Aorta (tissue), 5 donors: ENCODE measurements at places on chromosomes 7 and 10. TPM values are rescaled to one million over a fixed set of nuclear protein-coding genes. Genes with fewer than 3 reads are reported as not detected.

DNA sequence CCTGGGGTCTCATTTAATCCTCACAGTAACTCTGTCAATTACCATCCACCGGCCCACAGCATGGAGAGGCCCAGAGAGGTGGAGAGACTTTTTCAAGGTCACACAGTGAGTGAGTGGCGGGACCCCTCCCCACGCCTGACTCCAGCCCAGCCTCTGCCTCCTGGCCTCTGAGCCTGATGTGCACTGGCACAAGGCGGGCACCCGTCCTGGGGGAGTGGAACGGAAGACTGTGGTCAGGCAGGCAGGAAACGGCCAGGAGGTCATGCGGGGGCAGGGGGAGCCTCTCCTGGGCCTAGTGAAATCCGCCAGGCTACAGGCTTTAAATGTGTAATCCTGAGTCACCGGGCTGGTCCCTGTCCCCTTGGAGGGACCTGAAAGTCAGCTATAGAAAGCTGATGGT, 32.2 kb downstream of the ZCCHC24 start:
- peak; percentile 77 for DNase-seq

CDK6 gene
- polyA plus RNA-seq = 5.4 TPM

IDE gene
- polyA plus RNA-seq = 8.9 TPM

FGL2 gene
- 104 TPM for polyA plus RNA-seq

GRCh38 chr10:127059314-127059713, 137.1 kb downstream of the INSYN2A start:
- no peak for DNase-seq

- DNase-seq = no peak
These were observed 29.9 kb downstream of the GPR22 start for GRCh38 chr7:107499731-107500130.

DNA sequence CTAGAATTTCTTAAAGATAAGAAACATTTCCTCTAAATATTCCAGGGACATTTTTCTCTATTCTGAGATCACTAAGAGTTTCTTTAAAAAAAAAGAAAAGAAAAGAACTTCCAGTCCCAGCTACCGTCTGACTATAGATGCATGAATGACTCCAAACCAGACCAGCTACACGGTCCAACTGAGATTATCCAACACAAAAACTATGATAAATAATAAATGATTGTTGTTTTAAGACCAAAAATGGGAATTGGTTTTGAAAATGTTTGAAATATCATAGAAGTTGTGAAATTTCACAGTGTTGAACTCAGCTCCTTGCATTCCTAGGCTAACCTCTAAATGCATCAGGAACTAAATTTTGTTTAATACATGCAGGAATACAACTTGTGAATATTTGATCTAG, 1619.6 kb upstream of the LRRTM3 start:
- DNase-seq = no peak

- no peak for DNase-seq
These were observed 23.4 kb upstream of the MGAM2 start for GRCh38 chr7:142088022-142088714.

- peak; percentile 27 for DNase-seq
These were observed 14.3 kb downstream of the PRF1 start for GRCh38 chr10:70588255-70588654.

- no peak for DNase-seq
These were observed 44.6 kb upstream of the TES start for GRCh38 chr7:116165717-116166116.

DNA sequence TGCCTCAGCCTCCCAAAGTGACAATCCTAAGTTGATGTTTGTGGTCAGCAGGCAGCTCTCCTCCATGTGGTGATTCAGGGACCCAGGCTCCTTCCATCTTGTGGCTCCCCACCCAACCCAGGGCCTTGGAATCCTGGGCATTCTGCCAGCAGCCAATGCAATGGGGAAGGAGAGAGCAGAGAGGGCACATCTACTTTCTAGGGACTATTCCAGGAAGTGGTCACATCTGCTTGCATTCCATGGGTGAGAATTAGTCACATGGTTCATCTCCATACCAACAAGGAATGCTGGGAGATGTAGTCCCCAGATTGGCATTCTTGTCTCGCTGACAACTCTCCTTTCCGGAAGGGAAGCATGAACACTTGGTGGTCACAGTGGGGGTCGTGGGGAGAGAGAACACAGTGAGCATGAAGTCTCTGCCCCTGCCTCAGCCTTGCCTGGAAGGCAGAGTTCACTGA, 9.9 kb upstream of the SRRM3 start:
- no peak for DNase-seq

KEL gene
- polyA plus RNA-seq = not detected

- DNase-seq = no peak
These were observed 150.2 kb downstream of the SEC23IP start for GRCh38 chr10:120042705-120043104.

GRCh38 chr7:72437610-72438009, 25.5 kb upstream of the CALN1 start:
- DNase-seq = no peak

MASTL gene
- 5.2 TPM for polyA plus RNA-seq

- DNase-seq = no peak
These were observed 182.8 kb upstream of the TNS3 start for GRCh38 chr7:47764746-47765145.

DNA sequence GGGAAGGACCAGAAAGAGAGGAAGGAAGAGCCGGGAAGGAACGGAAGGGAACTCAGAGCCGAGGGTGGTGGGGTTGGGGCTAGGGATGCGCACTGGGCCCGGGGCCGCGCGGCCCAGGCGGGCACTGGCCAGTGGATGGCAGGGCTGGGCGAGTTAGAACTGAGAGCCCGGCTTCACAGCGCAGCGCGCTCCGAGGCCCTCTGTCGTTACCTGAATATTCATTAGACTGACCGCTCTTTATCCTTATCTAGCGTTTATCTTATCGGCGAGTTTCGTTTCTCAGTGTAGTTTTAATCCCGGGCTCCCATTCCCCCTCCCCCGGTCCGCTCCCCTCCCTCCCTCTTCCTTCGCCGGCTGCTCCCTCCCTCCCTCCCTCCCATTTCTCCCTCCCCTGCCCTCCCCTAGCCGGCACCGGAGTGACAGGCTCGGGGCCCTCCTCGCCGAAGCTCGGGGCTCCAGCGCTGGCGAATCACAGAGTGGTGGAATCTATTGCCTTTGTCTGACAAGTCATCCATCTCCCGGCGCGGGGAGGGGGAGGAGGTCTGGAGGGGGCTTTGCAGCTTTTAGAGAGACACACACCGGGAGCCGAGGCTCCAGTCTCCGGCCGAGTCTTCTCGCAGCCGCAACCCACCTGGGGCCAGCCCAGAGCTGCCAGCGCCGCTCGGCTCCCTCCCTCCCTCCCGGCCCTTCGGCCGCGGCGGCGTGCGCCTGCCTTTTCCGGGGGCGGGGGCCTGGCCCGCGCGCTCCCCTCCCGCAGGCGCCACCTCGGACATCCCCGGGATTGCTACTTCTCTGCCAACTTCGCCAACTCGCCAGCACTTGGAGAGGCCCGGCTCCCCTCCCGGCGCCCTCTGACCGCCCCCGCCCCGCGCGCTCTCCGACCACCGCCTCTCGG, at the start of gene PAX2:
Gene PAX2, plus strand, starts transcription at position 596 of the 895 bp plus-strand sequence. CDS start 679 bp downstream, outside the sequence.
- DNase-seq = no peak

DNA sequence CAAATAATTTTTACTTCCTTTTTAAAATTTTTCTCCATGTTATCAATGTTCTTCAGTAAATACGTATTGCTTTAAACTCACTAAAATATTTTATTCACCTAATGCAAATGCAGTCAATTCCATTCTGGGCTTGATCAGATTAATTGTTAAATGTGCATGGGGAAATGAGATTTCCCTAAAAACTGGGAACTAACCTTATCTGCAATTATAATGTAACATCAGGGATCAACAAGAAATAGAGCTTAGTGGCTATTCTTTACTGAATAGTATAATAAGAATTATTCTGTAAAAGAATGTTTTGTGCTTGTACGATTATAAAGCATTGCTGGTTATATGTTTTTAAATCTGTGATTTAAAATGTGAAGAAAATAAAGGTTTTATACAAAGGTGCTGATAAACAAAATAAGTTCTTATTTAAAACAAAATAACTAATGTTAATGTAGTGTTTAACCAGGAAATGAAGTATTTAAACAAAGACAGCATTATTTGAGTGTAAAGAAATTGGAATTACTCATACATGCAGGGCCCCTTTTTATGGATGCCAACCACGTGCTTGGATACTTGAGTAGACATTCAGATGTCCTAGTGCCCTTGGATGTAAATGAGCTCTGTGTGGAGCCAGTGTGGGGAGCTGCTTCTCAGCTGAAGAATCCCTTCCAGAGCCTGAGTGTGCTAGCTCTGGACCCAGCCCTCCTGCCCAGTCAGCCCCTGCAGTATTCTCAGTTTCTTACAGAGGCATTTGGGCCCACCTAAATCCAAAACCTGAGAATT, 84.2 kb downstream of the REEP3 start:
- no peak for DNase-seq

DNA sequence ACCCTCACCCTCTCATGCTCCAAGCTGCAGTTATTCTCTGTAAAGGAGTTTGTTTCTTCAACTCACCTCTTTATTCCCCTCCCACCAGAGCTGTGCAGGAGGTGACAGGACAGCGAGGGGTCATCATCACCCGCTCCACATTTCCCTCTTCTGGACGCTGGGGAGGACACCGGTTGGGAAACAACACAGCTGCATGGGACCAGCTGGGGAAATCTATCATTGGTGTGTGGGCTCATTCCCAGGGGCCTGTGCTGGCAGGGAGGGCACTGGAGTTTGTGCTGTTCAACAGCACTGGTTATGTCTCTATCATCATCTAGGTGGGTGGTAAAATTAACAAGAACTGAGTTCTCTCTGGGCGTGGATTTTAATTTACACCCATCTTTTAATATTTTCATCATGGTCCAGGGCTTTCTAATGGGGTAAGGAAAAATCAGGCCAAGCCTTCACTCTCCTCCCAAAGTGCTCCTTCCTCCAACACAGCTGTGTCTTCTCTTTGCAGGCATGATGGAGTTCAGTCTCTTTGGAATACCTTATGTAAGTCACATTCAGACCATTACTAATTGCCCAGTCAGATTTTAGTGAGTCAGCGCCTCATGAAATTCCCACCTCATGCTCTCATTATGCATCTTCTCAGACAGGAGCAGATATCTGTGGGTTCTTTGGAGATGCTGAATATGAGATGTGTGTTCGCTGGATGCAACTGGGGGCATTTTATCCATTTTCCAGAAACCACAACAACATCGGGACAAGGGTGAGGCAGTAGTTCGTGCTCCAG, 61.6 kb downstream of the PRSS58 start:
- no peak for DNase-seq

DNA sequence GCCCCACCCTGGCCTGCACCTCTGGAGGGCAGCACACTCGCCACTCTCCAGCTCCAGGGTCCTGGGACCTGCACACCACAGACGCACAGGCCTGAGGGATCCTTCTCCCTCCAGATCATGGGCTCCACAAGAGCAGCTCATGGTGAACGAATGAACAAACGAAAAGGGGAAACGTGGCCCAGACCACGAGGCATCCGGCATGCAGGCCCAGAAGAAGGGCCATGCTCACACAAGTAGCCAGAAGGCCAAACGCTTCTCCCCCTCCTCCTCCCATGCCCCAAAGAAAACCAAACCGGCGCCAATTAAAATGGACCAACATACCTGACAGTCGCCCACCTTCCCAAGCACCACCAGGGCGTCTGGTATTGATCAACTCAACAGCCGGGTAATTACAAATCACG, 30.4 kb downstream of the MAD1L1 start:
- no peak for DNase-seq

GRCh38 chr7:134940729-134941128, 45.6 kb upstream of the AGBL3 start:
- no peak for DNase-seq

DNA sequence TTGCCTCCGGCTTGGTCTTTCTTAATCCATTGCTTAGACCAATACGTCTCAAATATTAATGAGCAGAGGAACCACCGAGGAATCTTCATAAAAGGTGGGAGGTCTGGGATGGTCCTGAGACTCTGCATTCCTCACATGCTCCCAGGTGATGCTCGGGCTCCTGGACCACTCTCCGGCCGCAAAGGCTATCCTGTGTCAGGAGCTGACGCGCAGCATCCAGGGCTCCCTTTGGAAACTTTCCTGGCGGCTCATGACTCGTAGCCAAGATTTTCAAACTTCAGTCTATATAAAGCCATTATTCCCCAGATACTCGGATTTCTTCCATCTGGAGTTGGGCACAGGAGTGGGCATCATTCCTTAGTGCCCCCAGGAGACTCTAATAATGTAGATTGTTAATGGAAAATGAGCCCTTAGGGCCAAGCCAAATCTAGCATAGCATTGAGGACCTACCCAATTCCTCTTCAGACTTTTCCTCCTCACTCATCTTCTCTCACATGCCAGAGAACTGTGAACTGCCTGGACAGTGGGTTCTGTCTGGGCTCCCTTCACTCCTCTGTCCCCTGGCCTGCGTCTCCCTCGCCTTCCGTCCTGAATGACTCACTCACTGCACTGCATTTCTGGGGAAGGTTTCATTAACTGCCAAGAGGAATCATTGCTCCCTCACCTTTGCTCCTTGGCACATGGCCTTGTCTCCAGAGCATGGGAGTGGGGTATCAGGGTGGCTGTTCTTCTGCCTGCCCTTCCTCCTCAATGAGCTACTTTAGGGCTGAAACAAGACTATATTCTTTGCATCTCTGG, 89.3 kb downstream of the MKI67 start:
- peak; percentile 52 for DNase-seq

DNA sequence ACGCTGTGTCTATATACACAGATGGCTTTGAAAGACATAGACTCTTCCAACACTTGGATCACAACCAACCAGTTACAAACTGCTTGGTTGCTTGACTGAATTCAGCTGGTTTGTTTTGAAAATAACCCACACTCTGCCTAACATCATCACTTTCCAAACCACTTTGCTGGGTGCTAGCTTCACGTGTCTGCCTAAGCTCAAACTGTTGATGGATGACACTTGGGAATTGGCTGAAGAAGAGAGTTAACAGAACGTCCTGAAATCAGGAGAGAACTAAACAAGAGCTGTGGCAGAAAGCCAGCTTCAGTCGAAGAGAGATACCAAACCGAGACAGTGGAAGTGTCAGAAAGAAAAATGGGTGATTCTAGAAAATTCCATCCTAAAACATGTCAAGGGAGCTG, 420.8 kb upstream of the AUTS2 start:
- DNase-seq = no peak

DNA sequence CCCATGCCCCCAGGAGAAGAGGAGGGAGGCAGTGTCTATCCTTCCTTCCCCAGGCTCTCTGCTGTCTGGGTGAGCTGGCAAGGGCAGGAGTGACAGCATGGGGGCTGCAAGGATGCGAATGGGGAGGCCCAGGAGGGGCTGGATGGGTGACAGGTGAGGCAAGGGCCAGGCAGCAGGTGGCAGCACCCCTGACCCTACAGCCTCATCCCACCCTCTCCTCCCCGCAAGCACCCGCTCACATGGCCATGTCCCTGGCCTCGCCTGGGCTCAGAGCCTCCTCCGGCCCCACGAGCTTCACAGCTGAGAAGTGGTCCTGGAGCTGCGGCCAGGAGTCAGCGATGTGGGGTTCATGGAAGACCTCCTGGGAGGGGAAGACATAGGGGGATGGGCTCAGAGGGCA, 5.4 kb downstream of the PLOD3 start:
- no peak for DNase-seq
